HT1080 (cell line): ENCODE measurements at places on chromosomes 1 and 21.

DNA sequence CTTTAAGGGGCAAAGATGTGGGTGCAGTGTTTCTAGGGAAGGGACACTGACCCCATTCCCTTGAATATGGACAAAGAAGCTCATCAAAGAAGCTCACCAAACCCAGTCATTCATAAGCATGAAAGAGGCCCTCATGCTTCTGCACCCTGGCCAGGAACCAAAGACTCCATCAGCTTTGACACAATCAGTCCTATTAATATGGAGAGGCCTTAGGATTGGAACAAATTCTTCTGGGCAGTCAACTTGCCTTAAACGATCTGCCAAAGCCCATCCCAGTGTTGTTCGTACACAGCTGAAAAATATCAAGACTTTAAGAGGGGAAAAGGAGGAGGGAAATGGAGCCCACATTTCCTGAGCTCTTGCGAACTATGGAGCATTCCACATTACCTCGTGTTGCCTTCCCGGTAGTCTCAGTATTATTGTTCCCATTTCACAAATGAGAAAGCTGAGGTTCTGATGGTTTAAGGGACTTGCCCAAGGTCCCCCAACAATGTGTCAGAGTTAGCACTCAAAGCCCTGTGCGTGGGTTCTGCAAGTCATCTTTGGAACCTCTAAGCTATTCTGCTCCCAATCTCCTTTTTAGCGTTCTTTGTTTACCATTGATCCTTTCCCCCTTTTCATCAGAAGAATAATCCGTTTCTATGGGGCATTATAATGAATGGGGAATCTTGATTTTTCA, 161.9 kb downstream of the ZBTB18 start:
- no peak for DNase-seq

DNA sequence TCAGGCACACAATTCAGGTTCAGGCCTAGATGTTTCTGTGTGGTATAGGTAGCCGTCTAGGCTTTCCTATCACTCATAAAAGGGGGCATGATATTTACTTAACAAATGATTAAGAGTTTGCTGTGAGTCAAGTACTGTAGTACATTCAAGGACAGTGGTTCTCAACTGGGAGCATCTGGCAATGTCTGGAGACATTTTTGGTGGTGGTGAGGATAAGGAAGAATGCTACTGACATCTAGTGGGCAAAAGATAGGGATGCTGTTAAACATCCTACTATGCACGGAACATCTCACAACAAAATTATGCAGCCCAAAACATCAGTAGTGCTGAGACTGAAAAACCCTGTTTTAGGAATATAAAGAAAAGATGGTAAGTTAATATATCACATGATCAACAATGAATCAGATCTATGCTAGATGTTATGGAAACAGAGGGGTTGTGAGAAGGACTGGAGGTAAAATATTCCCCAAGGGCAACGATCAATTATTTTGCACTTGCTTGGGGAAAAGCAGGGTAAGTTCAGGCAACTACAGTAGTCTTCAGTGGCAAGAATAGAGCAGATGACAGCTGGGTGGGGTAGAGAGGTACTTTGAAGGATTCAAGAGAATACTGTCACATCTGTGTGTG, 4.9 kb downstream of the DNTTIP2 start:
- DNase-seq = peak; percentile 67

DNA sequence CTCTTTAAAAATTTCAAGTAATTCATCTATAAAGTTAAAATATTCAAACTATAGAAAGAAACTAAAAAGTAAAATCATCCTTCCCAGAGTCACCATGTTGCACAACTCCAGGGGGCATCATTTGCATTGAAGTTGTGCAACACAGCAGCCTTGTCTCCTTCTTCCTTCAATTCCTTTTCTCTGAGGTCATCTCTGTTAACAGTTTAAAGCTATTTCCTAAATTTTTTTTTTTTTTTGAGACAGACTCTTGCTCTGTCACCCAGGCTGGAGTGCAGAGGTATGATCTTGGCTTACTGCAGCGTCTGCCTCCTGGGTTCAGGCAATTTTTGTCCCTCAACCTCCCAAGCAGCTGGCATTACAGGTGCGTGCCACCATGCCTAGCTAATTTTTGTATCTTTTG, 7.1 kb downstream of the RHBG start:
- peak; percentile 52 for DNase-seq

GRCh38 chr1:212450331-212450881, 17.7 kb downstream of the NENF start:
- no peak for DNase-seq

- no peak for DNase-seq
Measured at GRCh38 chr1:68276448-68276847, 44.1 kb upstream of the WLS start.

DNA sequence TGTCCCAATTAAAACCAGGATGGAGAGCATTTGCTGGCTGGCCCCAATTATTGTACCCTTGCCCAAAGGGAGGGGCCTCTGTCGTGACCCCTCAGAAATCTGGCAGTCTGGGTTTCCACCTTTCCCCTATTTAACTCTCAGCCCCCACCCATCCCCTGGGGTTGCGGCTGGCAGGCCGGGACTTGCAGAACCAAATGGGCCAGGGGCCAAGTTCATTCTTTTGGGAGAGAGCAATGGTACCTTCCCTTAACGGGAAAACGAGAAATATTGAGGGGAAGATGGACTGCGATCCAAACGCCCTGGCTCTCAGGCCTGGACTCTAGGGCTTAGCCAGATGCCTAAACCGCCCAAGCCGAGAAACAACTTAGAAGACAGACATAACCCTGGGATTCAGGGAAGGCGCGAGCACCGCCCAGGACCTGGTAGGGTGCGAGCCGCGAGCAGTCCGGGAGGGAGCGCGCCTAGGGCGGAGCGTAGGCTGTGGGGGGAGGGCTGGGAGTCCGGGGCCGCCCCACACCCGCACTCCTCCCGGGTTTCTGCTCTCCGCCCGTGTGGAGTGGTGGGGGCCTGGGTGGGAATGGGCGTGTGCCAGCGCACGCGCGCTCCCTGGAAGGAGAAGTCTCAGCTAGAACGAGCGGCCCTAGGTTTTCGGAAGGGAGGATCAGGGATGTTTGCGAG, at the start of gene SLC27A3:
SLC27A3 (plus strand) TSS at position 628 of the 678 bp plus-strand sequence. CDS start 91 bp downstream, outside the sequence.
- DNase-seq = no peak

- no peak for DNase-seq
Measured at GRCh38 chr1:236845830-236846229, 50.7 kb downstream of the MTR start.

DNA sequence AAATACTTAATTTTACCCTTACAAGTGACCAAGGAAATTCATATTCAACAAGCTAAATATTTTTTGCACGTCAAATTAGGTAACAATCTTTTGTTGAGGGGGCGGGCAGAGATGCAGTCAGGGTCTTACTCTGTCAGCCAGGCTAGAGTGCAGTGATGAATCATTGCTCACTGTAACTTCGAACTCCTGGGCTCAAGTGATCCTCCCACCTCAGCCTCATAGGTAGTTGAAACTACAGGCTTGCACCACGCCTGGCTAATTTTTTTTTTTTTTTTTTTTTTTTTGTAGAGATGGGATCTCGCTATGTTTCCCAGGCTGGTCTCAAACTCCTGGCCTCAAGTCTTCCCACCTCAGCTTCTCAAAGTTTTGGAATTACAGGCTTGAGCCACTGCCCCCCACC, 26.5 kb downstream of the PHTF1 start:
- DNase-seq = no peak

- DNase-seq = no peak
Measured at GRCh38 chr1:230910755-230911117, 42.4 kb upstream of the C1orf198 start.

DNA sequence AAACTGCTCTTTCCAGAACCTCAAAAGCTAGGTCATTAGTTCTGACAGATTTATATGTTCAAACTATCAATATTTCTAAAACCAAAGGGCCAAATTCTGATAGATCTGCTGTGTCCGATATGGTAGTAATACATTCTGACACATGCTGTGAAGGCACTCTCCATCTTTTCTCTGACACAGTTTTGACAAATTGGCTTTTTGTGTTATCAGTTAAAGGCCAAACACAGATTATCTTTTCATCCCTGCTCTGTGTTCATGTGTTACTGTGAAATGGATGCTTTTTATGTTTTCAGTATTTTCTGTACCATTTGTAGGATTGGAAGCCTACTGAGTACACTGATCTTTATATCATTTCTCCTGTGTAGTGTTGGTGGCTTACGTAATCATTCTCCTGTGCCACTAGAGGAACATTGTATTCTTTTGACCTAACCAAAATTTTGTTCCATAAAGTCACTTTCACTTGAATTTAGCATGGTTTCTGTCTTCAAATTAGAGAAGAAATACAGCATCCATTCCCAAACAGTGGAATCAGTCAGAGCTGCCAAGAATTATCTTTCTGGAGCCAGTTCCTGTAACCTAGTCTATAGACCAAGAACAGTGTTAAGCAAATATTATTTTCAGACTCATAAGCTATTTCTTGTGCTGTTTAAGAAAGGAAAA, 137.2 kb downstream of the ADGRL2 start:
- no peak for DNase-seq

DNA sequence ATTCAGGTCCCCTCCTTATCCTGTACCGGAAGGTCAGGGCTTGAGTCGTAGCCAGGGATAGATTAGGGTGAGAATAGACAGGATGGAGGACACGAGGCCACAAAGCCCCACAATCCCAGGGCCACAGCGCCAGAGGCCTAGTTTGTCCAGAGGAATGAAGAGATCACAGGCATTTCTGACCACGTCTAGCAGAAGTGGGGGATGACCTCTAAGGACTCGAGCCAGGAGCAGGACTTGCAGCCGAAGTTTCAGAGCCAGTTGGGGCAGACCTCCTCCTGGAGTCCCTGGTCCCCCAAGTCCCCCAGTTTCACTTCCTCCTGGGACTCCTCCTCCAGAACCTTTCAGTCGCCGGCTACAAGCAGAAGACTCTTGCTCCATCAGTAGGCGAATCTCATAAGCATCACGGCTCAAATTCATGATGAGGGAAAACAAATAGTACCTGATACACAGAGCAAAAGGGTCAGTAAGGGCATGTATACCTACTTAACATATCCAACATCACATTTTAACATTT, 2.3 kb upstream of the ITGA10 start:
- no peak for DNase-seq

DNA sequence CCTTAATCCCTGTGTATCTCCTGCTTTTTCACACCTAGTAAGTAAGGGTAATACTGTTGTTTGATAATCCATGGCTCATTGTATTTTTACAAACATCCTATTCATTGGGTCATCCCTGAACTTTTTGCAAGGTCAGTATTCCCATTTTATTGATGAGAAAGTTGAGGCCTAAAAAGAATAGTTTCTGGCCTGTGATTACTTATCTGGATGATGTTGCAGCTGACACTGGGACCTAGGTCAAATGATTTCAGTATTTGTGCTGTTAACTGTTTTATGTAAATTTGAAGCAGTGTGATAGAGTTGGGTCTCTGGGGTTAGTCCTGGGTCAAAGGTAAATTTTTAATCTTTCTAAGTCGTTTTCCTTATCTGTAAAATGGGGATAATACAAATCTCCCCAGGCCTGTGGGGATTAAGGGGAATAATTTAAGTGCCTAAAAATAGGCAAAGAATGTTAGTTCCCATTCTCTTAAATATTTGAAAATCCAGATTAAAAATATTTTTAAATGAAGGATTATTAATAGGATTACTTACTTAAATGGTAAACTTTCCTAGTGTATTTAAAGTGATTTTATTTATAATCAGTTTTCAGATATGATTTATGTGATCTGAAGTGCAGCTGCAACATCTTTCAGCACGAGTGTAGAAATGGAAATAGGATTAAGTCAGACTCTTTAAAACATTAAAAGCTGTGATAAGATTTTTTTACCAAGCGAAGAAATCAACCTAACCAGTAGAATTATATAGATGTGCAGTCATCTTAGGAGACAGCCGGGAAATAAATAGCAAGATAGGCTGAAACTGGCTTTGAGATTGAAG, 4.3 kb downstream of the PPP2R5A start:
- no peak for DNase-seq

DNA sequence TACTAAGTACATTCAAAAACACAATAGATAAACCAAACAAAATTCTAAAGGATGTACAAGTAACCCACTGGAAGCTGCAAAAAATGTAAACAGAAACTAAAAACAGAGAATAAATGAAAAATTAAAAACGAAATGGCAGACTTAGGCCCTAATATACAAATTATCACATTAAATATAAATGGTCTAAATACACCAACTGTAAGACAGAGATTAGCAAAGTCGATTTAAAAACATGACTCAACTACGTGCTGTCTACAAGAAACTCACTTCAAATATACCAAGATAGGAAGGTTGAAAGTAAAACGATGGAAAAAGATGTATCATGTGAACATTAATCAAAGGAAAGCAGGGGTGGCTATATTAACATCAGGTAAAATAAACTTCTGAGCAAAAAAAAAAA, 23.1 kb downstream of the SLC19A1 start:
- DNase-seq = no peak

DNA sequence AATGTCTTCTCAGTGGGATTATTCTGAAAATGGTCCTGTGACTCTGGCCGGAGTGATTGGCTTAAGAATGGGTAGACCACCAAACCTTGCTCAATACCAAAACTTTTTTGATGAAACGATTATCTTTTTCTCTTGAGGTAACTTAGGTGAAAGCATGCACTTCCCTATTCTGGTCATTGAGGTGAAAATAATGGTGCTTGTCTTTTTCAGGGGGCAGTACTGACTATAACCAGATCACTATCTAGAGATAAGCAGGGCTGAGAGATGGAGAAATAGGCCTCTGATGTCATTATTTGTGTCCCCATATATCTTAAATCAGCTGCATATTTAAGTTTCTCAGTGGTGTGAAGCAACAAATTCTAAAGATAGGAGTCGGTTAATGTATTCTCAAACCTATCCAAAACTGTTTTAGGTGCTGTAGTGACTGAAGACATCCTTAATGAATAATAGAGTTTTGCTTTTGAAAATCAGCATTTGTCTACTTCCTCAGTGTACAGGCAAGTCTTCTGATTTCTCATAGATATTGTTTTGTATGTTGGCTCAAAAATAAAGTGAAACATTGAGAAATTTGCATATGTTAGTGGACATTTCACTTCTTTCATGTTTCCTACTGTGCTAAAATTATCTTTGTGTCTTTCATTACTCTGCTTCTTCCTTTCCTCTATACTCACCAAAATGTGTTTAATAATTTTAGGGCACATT, 735.3 kb upstream of the ADGRL4 start:
- no peak for DNase-seq

GRCh38 chr1:24803987-24804530, 58.8 kb downstream of the CLIC4 start:
- DNase-seq = no peak

GRCh38 chr1:206834711-206835110, 30.7 kb upstream of the IL20 start:
- no peak for DNase-seq

- DNase-seq = no peak
Measured at GRCh38 chr1:111775966-111776365, 20.3 kb downstream of the DDX20 start.

- no peak for DNase-seq
Measured at GRCh38 chr1:118081387-118081786, 103.6 kb downstream of the SPAG17 start.

GRCh38 chr1:48217856-48218255, 4.7 kb upstream of the SLC5A9 start:
- DNase-seq = no peak

- DNase-seq = no peak
Measured at GRCh38 chr1:67018574-67018973, 35.4 kb downstream of the SLC35D1 start.
